ENCODE measurements at places on chromosomes 1 and 21. TPM values are rescaled to one million over a fixed set of nuclear protein-coding genes. Genes with fewer than 3 reads are reported as not detected.

DNA sequence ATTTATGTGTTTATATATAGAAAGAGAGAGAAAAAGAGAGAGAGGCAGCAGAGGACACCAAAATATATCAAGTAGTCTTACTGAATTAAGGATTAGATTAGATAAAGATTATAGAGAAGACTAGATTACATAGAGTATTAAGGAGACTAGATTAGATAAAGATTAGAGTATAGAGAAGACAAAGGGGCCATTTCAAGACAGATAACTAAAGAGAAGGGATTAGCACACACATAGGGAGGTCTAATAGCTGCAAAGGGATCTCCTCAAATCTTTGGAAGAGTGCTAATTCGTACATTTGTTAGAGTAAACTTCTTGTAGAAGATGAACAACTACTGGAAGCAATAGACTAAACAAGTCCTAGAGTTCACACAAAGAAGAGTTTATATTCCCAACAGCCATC, 34.2 kb downstream of the OR6Y1 start:
- ATAC-seq, result no peak

DNA sequence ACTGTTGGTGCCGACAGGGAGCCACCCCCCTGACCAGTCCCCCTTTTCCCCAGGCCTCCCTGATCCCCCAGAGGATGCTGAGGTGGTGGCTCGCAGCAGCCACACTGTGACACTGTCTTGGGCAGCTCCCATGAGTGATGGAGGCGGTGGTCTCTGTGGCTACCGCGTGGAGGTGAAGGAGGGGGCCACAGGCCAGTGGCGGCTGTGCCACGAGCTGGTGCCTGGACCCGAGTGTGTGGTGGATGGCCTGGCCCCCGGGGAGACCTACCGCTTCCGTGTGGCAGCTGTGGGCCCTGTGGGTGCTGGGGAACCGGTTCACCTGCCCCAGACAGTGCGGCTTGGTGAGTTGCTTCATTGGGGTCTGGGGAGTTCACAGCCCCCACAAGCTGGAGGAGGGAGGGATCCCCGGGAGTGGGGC, 89.2 kb downstream of the TRIM11 start:
- no peak for ATAC-seq

- ATAC-seq, result no peak
Observed at GRCh38 chr21:44987886-44988606, 48.2 kb downstream of the SLX9 start.

- ATAC-seq, result no peak
Observed at GRCh38 chr1:114723915-114724314, 7.3 kb upstream of the NRAS start.

GRCh38 chr1:62259551-62259950, 59.7 kb downstream of the KANK4 start:
- no peak for ATAC-seq

- ATAC-seq, result no peak
Observed at GRCh38 chr21:34928637-34929036, 120.5 kb downstream of the RUNX1 start.

GRCh38 chr1:87131809-87132283, 196.8 kb upstream of the LMO4 start:
- ATAC-seq, result peak; percentile 88

- ATAC-seq, result no peak
Observed at GRCh38 chr1:186213225-186213607, 161.8 kb downstream of the TPR start.

- ATAC-seq, result no peak
Observed at GRCh38 chr1:219398815-219399396, 214.0 kb downstream of the ZC3H11B start.

DNA sequence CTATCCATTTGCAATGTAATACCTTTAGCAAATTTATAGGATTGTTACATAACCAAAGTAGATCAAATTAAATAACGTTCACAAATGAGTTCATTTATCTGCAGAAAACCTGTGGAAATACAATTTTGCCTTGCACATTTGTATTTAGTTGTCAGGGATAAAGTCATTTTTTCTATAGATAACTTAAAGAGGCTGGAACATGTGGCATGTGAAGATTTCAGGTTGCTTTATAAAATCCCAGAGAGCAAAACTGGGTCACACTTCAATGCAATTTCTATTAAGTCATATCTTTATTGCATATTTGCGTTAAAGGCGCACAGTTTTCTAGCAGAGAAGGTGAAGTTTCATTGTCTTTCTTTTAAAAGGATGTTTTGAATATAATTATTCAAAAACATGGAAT, 342.4 kb downstream of the USP25 start:
- ATAC-seq, result no peak

DNA sequence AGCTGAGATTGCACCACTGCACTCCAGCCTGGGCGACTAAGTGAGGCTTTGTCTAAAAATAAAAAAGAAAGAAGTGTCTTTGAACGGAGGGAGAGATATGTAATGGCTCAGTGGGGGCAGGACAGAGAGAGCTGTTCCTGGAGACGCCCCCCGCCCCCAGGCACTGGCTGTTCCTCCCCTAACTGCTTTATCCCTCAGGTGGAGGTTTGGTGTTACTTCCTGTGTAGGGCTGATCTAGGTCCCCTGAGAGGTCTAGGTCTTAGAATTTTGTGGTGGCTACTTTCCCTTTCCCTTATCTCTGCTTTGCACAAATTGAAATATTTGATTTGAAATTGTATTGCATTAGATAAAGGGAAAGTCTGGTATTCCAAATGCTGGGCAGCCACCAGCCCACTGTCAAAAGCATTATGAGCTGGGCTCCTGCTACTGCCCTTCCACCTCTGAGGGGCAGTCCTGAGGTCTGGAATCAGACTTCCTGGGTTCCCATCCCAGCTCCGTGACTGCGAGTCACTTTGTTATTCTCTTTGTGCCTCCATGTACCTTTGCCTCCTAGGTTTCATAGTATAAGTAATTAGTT, 134.8 kb upstream of the KIF26B start:
- ATAC-seq, result no peak

DNA sequence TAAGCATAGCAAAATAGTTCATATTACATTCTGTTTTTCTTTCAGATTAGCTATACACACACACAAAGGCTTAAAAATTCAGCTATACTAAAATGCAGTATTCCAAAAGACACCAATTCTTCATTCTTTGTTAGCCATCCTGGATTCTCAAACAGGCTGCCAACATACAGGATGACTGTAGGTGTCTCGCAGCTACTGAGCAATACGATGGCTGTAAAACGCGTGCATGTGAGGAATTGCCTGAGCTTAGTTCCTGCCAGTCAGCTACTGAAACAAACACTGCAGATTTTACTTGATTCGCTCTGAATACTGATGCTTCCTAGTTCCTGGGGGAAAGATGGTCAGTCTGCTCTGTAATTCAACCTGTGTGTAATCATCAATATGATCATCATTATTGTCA, 24.7 kb upstream of the HMGN1 start:
- ATAC-seq, result no peak

GRCh38 chr1:226712742-226713419, 26.2 kb downstream of the ITPKB start:
- ATAC-seq, result no peak

GRCh38 chr1:8947127-8947691, 1.5 kb downstream of the CA6 start:
- ATAC-seq, result no peak

GRCh38 chr1:245512980-245513578, 358.3 kb downstream of the KIF26B start:
- no peak for ATAC-seq

GRCh38 chr1:209291715-209292114, 291.8 kb upstream of the CAMK1G start:
- ATAC-seq, result no peak

EFNA1 gene
- total RNA-seq, result 14.6 TPM

ADGRL2 gene
- total RNA-seq, result 98.1 TPM

CRP gene
- not detected for total RNA-seq

TOE1 gene
- total RNA-seq, result 8.6 TPM

SPATA45 gene
- total RNA-seq, result not detected

SPATA6 gene
- 16.4 TPM for total RNA-seq

TNNI3K gene
- 0.32 TPM for total RNA-seq

Measured in gastroesophageal sphincter (tissue), 4 donors.